ENCODE measurements at places on chromosomes 16 and 17.
A peak's percentile ranks its signal among the peaks of the same experiment; 100 is the strongest.

GRCh38 chr17:81039854-81040758 is 5.2 kb downstream of the BAIAP2 start:
- peak; percentile 64 for DNase-seq

- DNase-seq = no peak
Observed at GRCh38 chr17:77400445-77400870, 259.7 kb downstream of the SEC14L1 start.

- no peak for DNase-seq
Observed at GRCh38 chr17:77908501-77908900, 50.0 kb upstream of the TNRC6C start.

- no peak for DNase-seq
Observed at GRCh38 chr17:19343671-19344151, 18.8 kb downstream of the B9D1 start.

GRCh38 chr17:52213451-52213850 is 54.9 kb upstream of the CA10 start:
- DNase-seq = no peak

- DNase-seq = no peak
Observed at GRCh38 chr16:11621920-11622651, 35.4 kb upstream of the LITAF start.

DNA sequence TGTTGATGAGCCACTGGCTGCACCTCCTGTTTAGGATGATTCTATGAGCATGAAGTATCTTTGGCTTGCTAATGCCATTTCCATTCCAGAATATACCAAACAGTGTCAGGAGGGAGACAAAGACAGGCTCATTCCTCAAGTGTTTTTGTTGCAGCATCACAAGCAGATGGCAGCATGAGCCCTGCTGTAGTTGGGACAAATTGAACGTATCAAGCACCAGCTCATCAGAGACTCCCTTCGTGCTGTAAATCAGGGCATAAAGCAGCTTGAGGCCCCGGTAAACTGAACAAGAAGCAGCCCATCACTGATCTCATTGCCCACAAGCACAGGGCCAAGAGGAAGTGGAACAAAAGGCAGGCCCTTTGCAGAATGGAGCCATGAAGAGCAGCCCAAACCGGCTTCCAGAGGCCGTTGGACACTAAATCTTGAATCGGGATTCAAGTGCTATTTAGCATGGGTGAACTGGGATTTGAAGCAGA is 45.9 kb upstream of the HS3ST3A1 start:
- DNase-seq = peak; percentile 25

GRCh38 chr16:8512941-8513624 is 77.2 kb downstream of the TMEM114 start:
- DNase-seq = no peak

GRCh38 chr16:20347666-20348364 is 4.7 kb downstream of the UMOD start:
- no peak for DNase-seq

- DNase-seq = peak; percentile 69
Observed at GRCh38 chr17:75250009-75250471, 11.4 kb downstream of the GGA3 start.

GRCh38 chr16:81427219-81427618 is 17.4 kb upstream of the CMIP start:
- DNase-seq = no peak

- DNase-seq = no peak
Observed at GRCh38 chr16:164827-165538, 795 bp upstream of the HBM start.

DNA sequence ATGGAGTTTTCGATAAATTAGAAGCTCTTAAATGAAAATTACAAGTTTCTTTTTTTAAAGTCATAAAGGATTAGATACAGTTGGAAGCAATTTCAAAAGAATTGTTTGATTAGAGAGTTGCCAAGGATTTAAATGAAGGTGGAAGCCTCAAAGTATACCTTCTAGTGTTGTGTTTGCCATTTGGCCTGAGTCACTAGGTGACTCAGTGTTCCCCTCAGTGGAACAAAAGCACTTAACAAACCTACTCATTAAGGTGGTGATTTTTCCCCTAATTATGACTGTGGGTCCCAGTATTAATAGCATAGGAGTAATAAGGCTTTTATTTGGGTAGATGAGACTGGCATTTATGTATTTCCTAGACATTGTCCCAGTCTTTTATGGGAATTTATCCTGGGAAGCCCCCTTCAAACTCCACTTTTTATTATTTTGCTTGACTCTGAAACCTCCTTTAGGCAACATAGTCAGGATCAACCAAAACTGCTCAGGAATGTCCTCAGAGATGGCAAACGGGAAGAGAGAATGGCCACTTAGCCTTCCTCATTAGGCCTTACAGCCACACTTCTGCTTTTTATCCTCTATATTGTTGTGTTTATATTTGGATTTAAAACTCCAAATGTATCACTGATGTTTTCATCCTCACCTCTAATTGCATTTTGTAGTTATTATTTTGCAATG is 161.0 kb downstream of the FTO start:
- DNase-seq = no peak

GRCh38 chr17:21476867-21477266 is 100.7 kb downstream of the KCNJ12 start:
- no peak for DNase-seq

- DNase-seq = no peak
Observed at GRCh38 chr17:81534157-81535006, 6.2 kb downstream of the FSCN2 start.

- DNase-seq = no peak
Observed at GRCh38 chr16:7921345-7921744, 588.7 kb downstream of the RBFOX1 start.

- no peak for DNase-seq
Observed at GRCh38 chr17:40307740-40308239, 1.2 kb upstream of the RARA start.

- no peak for DNase-seq
Observed at GRCh38 chr17:48527547-48527932, 3.3 kb downstream of the HOXB1 start.

- DNase-seq = no peak
Observed at GRCh38 chr16:49598383-49599170, 225.0 kb downstream of the C16orf78 start.
